ENCODE measurements at places on chromosomes 12 and 14.

DNA sequence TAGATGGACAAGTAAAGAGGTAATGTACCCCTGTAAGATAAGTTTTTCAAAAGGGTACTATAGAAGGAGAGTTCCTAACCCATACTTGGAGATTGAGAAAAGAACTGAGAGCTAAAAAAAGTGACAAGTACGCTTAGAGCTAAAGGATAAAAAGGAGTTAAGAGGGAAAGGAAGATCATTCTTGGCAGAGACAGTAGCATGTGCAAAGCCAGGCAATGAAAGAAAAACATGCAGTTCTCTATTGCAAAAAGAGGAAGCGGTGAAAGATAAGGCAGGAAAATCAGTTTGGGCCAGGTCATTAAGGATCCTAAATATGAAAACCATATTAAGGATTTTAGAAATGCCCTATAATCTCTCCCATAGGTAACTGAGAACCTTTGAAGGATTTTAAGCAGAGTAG, 500.4 kb upstream of the GARIN6 start:
- no peak for DNase-seq

DNA sequence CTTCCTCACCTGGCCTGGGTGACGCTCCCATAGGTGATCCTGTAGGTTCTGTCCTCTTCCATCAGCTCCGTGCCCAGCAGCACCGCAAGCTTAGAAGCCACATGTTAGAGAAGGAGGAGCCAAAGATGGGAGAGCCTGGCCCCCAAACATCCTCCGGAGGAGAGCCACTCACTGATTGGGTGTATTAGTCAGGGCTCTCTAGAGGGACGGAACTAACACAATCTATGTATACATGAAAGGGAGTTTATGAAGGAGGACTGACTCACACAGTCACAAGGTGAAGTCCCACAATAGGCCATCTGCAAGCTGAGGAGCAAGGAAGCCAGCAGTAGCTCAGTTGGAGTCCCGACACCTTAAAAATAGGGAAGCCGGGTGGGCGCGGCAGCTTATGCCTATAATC, 1273.1 kb upstream of the TMEM132C start:
- no peak for DNase-seq

- DNase-seq: no peak
These were observed 6.5 kb upstream of the PNMA1 start for GRCh38 chr14:73720636-73721035.

DNA sequence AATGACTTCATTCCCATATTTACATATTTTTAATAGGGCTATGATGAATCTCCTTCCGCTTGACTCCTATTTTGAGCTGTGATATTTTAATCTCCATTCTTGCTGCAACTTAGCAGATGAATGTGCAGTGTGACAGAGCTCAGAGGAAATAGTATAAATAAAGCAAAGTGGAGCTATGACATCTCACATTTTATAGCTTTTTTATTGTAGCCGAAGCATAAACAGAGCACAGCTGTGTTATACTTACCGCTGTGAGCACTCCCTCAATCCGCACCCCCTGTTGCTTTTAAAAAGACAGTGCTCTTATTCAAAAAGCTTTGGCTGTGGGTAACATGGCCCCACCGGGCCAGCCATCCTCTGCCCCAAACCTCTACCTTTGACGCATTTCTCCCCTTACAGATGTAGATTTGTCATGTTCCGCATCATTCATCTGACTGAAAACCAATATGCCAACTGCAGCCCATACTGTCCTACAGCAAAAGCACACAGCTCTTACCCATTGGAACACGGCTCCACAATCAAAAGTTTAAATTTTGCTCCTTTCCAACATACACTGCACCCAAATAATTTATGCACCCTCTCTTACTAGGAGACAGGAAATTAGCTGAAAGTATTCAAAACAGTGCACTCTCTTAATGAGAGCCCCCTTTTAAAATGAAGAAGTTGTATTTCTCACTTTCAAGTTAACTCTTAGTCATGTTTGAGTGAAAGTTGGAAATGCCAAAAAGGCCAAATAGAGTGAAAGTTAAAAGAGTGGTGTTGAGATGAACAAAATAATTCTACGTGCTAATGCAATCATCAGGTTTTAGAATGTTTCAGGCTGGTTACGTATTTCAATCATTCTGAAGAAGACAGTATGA, 429.3 kb upstream of the SOX5 start:
- DNase-seq: no peak

GRCh38 chr14:58100735-58101368, 51.2 kb downstream of the ARMH4 start:
- no peak for DNase-seq

GRCh38 chr12:94071258-94071657, 77.1 kb upstream of the PLXNC1 start:
- no peak for DNase-seq

DNA sequence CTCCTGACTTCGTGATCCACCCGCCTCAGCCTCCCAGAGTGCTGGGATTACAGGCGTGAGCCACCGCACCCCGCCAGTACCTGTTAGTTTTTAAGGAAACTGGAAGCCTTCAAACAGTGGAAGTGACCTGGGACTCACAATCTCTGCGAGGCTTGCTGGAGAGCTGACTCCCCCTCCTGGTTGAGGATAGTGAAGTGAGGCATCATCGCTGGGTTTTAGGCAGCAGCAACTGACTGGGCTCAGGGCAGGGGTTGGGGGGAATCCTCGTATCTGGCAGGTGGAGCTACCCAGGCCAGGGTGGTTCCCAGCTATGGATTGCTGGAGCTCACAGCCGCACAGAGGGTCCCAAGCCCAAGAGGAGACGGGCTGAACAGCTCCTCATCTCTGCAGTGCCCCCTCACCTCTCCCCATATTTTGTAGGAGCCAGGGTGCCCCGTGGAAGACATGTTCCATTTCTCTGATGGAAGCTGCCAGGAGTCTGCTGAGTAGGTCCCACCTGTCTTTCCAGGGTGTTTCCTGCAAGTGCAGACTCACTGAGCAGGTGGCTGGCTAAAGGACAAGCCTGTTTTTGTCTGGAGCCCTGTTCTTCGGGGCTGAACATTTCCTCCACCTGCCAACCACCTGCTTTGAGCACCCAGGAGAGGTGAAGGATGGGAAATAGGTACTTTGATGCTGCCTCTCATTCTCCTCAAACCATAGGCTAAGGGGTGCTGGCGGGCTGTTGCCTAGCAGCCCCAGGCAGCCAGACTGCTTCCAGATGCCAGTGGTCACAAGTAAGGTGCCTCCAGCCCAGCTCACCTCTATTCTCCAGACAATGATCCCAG, 3.1 kb downstream of the AVIL start:
- DNase-seq: no peak

DNA sequence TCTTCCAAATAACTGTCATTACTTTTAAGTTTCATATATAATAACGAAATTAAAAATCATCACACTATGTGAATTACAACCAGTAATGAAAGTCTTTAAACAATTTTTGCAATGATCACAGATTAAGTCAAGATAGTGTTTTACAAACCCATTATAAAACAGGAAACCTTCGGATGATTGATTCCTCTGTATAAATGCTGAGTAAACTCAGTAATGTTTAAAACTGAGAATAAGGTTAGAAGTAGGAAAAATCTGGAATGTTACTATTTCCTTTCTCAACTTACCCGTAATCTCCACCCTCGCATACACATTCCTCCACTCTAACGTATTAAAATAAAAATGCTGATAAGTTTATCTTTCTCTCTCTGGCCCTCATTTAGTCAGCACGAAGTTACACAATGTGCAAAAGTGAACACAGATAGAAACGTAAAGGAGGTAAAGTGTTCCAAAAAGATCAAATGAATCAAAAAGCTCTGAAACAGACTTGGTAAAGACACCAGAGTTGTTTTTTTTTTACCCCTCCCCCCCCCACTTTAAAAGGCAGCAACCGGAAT, 1.6 kb downstream of the ZFC3H1 start:
- no peak for DNase-seq

DNA sequence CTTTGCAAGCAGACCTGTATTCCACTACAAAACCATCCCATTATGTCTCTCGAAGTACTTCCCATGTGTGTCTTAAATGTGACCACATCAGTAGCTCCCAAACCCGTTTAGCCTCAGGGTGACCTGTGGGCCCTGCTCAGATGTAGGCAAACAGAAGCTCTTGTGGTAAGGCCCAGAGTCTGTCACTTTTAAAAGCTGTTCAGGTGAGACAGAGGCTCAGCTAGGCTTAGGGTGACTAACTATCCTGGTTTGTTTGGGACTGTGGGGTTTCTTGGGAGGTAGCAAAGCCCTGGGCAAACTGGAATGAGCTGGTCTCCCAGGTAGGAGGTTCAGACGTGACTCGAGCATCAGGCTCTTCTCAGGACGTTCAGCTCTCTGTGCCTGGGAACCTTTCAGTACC, 64.5 kb upstream of the VASH1 start:
- no peak for DNase-seq

DNA sequence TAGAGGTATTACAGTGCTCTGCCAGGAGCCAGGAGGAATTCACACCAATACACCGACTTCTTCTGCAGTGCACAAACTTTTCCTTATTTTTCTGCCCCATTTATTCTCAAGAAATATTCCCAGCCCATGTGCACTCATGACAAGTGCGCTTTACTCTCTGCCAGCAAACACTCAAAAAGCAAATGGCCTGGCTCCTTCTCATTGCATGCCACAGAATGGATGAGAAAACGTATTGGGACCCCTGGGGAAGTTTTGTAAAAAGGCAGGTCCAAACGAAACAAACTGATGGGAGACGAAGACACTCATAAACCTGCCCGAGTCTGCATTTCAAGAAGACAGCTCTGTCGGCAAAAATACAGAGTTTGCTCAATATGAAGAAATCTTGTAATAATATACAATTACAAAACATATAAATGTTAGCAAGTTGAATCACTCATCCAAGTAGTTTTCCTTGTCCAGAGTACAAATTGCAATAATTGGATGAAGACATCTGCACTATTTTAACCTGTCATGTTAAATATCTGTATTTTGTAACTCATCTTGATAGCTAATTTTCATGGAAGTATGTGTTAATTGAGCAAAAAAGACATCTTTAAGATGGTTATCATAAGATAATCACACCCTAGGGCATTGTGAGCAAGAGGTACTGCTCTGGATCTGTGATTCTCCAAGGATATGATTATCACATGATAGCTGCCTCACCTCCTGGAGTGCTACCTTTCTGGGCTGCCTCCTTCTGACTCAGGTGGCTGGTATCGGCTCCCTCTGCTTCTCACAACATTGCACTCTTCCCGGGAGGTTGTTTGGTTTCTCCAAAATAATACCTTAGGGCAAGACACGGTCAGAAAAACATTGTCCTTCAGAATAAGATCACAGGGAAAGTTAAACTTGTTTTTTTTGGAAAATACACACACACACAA, 260.8 kb upstream of the G2E3 start:
- no peak for DNase-seq

DNA sequence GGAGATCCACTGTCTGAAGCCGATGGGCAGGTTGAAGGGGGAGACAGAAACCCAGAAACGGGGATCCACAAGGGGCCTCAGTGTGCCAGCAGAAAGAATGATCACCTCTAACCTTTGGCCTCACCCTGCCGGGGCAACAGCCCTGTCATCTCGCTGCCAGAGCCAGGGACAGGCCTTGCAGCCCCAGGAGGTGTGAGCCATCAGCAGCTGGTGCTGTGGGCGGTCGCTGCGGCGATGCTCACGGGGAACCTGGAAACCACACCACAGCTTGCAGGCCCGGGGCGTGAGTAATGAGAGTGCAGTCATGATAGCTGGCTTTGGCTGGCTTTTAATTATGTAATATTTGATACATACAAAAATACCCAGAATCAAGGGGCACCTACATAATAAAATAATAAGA, 4.7 kb upstream of the TTC7B start:
- DNase-seq: peak; percentile 62

GRCh38 chr12:124518051-124518932, 49.1 kb downstream of the NCOR2 start:
- DNase-seq: no peak

- no peak for DNase-seq
These were observed 14.9 kb downstream of the ASPG start for GRCh38 chr14:104100171-104101085.

- DNase-seq: no peak
These were observed 244.0 kb downstream of the BCL11B start for GRCh38 chr14:99028041-99028440.

GRCh38 chr14:22391908-22392565, 197.0 kb downstream of the DAD1 start:
- DNase-seq: no peak

GRCh38 chr14:104892531-104893434, 27.7 kb downstream of the CEP170B start:
- no peak for DNase-seq

- DNase-seq: no peak
These were observed 32.1 kb downstream of the PRMT8 start for GRCh38 chr12:3523058-3523457.

GRCh38 chr12:132689227-132689626, 1.8 kb downstream of the PXMP2 start:
- no peak for DNase-seq

DNA sequence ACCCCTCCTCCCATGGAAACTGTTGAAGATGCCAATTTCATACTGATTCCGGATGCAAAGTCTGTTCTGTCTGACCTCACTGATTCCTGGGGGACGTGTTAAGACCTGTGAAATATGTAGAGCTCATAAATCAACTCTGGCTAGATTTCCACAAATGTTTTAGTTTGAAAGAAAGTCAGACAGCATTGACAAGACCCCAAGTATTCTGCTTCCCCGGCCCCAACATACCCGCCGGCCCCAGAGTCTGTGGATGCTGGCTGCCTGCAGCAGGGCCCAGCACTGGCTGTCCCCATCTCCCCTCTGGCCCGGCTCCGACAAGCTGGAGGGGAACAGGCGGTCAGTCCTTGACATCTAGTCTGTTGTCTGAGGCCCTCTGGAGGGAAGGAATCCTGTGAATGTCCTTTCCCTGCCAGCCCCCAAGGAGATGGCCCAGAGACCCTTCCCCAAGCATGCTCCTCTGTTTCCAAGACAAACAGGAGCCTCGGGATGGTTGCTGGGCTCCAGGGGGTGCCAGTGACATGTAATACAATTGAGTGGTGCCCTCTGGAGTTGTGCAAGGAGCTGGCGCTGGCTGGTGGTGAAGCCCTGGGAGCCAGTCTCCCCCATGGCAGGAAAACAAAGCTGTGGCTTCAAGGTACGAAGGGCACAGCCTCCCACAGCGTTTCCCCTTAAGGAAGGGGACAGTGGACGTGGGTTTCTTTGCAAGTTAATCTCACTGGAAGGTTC, 22.3 kb downstream of the FBLN5 start:
- no peak for DNase-seq

DNA sequence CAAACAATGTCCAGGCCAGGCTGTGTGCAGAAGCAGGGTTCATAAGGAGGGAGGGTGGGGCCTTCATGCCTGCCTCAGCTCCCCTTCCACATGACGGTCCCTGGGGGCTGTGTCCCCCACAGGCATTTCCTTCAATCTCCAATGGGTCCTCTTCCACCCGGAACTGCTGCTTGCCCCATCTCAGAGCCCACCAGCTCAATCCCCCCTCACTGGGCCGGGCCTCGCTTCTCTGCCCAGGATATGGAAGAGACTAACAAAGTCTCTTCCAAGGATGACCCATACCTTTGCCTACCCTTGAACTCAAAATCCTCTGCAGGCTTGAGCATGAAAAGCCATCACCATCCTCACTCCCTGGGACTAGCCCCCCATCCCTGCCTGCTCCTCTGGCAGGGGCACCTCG, 28.4 kb upstream of the FAM181A start:
- no peak for DNase-seq

All from activated CD4-positive, alpha-beta T cell treated with anti-CD3 and anti-CD28 coated beads, Interleukin-2, amount 10 ng/mL, durations not matched to agents 7 days and 5 days (primary cell).